Neural crest cell (in vitro differentiated cells): ENCODE measurements at places on chromosomes 4 and X. TPM values are rescaled to one million over a fixed set of nuclear protein-coding genes. Genes with fewer than 3 reads are reported as not detected.
A peak's percentile ranks its signal among the peaks of the same experiment; 100 is the strongest.

The SLITRK4 gene
- total RNA-seq, result 2.0 and 2.7 TPM in 2 replicates

DNA sequence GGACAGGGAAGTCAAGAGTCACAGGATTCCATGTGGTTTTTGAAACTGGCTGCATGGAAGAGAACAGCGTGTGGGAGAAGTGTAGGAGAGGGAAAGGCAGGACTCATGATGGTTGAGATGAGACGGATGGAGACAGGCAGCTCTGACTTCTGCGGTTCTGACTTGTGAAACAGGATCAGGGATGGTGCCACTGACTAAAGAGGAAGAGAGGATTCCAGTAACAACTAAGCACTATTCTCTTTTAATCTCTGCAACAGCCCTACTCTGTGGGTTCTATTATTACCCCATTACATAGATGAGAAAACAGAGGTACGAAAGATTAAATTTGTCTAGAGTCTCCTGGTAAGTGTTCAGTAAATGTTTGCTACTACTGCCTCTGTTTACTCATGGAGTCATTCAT lies 156.3 kb downstream of the CBR4 start:
- no peaks in the 10 kb centered on the region for H3K27me3 ChIP-seq
- DNase-seq, result no peak
- peaks cover 23% of the 10 kb centered on the region for H3K36me3 ChIP-seq
- H3K27ac ChIP-seq, result peak overlapping the region; percentile 59

The CAPN6 gene
- total RNA-seq, result 0.75 and 0.82 TPM in 2 replicates

GRCh38 chrX:38856670-38857265 lies 55.5 kb downstream of the MID1IP1 start:
- no peak for DNase-seq
- H3K36me3 ChIP-seq, result no peaks in the 10 kb centered on the region
- H3K27me3 ChIP-seq, result no peaks in the 10 kb centered on the region
- no peak overlapping the region for H3K4me3 ChIP-seq

DNA sequence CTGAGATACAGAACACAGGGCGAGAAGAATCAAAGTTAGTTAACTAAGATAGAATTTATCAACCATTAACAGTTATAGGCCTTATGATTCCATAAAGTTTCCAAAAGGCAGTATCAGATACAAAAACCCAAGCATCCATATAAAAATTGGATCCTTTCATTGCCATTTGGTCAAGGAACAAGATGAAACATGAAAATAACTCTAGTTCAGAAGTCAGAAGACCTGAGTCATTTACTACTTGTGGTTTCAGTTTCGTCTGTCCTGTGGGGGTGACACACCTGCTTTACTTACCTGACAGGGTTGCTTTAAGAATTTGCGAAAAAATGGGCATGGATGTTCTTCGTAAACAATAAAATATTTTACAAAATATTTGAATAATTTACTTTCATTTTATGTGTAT lies 130.8 kb downstream of the ANAPC10 start:
- no peaks in the 10 kb centered on the region for H3K27me3 ChIP-seq
- H3K36me3 ChIP-seq, result peaks cover 2% of the 10 kb centered on the region
- no peaks in the 10 kb centered on the region for H3K4me1 ChIP-seq
- DNase-seq, result no peak
- no peak overlapping the region for H3K27ac ChIP-seq

The PLAC8 gene
- 0.40 and 0.57 TPM in 2 replicates for total RNA-seq

The EPHA5 gene
- 0.05 and 0.07 TPM in 2 replicates for total RNA-seq

The ACE2 gene
- total RNA-seq, result not detected in 2 replicates

The SATL1 gene
- total RNA-seq, result 0.18 and 0.21 TPM in 2 replicates

The RTL9 gene
- 0.30 and 0.37 TPM in 2 replicates for total RNA-seq

DNA sequence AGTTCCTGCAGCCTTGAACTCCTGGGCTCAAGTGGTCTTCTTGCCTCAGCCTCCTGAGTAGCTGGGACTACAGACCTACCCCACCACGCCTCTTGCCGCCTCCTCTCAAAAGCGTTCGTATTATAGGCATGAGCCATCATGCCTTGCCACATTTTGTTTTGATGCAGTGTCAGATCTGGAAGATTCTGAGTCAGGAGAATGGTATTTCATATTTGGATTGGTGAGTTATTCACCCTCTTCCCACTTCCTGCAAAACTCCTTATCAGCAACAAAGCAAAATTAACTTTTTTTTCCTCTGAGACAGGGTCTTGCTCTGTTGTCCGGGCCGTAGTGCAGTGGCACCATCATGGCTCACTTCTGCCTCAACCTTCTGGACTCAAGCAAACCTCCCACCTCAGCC lies 29.6 kb downstream of the REST start:
- no peaks in the 10 kb centered on the region for H3K27me3 ChIP-seq
- H3K4me3 ChIP-seq, result no peak overlapping the region
- H3K36me3 ChIP-seq, result peaks cover 12% of the 10 kb centered on the region
- no peak for DNase-seq

The MXRA5 gene
- 1.3 TPM in 2 replicates for total RNA-seq

The TMEM144 gene
- total RNA-seq, result 1.6 and 1.8 TPM in 2 replicates

GRCh38 chrX:11111037-11111851 lies at the start of gene HCCS:
Gene HCCS, plus strand, starts transcription at chrX:11111332. Its CDS starts 729 bp downstream, at chrX:11112061.
- H3K4me1 ChIP-seq, result peaks cover 6% of the 10 kb centered on the region
- H3K27me3 ChIP-seq, result no peaks in the 10 kb centered on the region
- peak within 1 kb of the TSS; percentile 99 for H3K27ac ChIP-seq
- peaks cover 3% of the 10 kb centered on the region for H3K36me3 ChIP-seq

DNA sequence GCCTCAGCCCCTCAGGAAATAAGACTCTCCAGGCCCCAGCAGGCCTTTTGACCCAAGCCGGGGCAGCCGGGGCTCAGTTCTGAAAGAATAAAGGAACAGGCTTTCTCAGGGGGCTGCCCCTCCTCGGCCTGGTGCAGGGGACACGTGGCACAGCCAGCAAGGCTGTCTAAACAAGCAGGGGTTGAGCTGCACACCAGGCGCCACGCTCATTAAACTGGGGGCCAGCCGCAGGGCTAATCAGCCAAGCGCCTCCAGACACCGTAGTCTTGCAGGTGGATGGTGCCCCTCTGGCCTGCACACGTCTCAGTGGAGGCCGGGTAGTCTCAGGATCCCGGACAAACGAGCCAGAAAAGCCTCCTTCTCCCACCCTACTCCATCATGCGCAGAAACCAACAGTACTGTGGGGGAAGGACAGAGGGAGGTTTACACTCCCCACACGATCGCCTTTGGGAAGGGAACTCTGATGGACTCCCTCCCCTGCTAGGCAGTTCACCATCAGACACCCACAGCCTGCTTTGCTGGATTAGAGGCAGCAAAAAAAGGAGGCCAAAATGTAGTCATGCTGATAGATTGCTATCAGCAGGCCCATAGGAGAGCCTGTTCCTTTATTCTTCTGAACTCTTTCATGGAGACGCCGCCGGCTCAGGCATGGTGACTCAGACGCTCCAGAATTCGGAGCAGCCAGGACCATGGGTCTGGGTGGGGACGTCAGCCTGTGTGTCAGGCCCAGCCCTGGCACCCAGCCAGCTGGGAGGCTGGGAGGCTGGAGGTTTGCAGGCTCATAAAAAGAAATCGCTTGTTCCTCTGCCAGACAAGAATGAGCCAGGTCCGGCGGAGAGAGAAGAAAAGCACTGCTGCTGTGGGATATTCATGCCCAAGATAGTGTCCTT lies 342.4 kb downstream of the BCOR start:
- no peak for DNase-seq
- H3K4me3 ChIP-seq, result no peak overlapping the region
- H3K36me3 ChIP-seq, result no peaks in the 10 kb centered on the region
- peaks cover 22% of the 10 kb centered on the region for H3K4me1 ChIP-seq
- H3K27ac ChIP-seq, result peak overlapping the region; percentile 50

GRCh38 chrX:37746218-37746941 lies 33.5 kb upstream of the CYBB start:
- DNase-seq, result no peak
- H3K4me1 ChIP-seq, result no peaks in the 10 kb centered on the region
- no peak overlapping the region for H3K4me3 ChIP-seq
- no peaks in the 10 kb centered on the region for H3K36me3 ChIP-seq
- no peak overlapping the region for H3K27ac ChIP-seq
- H3K27me3 ChIP-seq, result no peaks in the 10 kb centered on the region

- H3K4me3 ChIP-seq, result no peak overlapping the region
- DNase-seq, result no peak
- H3K27ac ChIP-seq, result no peak overlapping the region
- H3K27me3 ChIP-seq, result peaks cover 4% of the 10 kb centered on the region
- no peaks in the 10 kb centered on the region for H3K4me1 ChIP-seq
Measured at GRCh38 chr4:8528713-8529112, 51.5 kb upstream of the GPR78 start.

The COQ2 gene
- total RNA-seq, result 19.7 and 21.9 TPM in 2 replicates

The CYBB gene
- total RNA-seq, result not detected in 2 replicates

DNA sequence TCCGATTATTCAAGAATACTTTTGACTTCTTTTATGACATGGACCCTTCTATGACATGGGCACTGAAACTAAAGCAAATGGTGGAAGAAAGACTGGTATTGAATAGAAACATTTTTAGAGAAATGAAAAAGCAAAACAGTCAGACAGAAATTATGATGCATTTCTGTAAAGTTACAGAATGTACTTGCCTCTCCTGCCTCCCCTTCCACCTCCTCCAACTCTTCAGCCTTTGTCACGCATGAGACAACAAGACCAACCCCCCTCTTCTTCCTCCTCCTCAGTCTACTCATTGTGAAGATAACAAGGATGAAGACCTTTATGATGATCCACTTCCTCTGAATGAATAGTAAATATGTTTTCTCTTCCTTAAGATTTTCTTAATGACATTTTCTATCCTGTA lies 46.3 kb upstream of the HUWE1 start:
- H3K4me1 ChIP-seq, result no peaks in the 10 kb centered on the region
- no peak overlapping the region for H3K4me3 ChIP-seq
- no peak overlapping the region for H3K27ac ChIP-seq
- no peak for DNase-seq

The SLC6A14 gene
- total RNA-seq, result not detected in 2 replicates

DNA sequence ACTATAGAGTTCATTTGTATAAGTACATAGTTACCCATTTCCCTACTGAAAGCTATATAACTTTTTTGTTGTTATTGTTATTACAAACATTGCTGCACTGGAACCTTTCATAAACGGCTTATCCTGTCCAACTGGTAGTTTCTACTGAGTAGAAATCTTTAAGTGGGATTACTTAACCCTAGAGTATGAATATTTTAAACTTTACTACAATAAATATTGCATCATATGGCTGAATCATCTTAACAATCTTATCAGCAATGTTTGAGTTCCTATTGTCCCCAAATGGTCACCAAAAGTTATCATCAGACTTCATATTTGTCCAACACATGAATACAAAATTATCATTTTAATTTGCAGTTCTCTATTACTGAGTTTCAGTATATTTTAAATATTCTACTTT lies 40.5 kb downstream of the LCORL start:
- H3K4me1 ChIP-seq, result no peaks in the 10 kb centered on the region
- peaks cover 46% of the 10 kb centered on the region for H3K36me3 ChIP-seq
- no peak for DNase-seq
- H3K4me3 ChIP-seq, result no peak overlapping the region
- no peak overlapping the region for H3K27ac ChIP-seq

- no peaks in the 10 kb centered on the region for H3K27me3 ChIP-seq
- H3K27ac ChIP-seq, result no peak overlapping the region
- no peak overlapping the region for H3K4me3 ChIP-seq
- peaks cover 38% of the 10 kb centered on the region for H3K4me1 ChIP-seq
- DNase-seq, result no peak
Measured at GRCh38 chr4:36282503-36283030, 1.2 kb downstream of the DTHD1 start.

DNA sequence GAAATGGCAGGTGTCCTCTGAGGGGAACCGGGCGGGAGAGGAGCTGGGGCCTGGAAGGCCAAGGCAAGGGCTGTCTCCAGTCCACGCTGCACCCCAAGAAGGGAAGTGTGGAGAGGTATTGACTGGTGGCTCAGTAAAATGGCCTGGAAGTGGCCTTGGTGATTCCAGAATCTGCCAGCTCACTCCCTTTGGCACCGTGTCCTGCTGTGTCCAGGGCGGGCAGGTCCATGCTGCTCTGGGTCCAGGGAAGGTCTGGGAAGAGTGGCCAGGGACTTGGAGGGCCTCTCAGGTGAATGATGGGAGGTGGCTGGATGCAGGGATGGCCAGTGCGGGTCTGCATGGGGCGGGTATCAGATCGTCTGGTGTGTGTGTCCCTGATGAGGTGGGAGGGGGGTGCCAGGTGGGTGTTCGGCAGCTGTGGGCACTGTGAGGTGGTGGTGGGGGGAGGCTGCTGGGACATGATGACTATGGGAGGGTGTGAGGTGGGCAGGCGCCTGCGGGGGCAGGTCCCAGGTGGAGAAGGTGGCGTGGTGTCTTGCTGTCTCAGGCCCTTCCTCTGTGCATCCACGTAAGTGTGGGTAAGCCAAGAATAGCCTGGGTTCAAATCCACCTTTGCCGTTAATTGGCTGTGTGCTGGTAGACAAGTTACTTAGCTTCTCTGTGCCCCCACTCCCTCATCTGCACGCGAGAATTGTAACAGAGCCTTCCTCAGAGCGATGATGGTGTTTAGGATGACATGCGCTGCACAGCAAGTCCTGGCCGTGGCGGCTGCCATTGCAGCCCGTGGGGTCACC lies 17.7 kb downstream of the RGS12 start:
- no peak overlapping the region for H3K27ac ChIP-seq
- no peak overlapping the region for H3K4me3 ChIP-seq
- H3K27me3 ChIP-seq, result no peaks in the 10 kb centered on the region
- DNase-seq, result no peak
- H3K36me3 ChIP-seq, result peaks cover 2% of the 10 kb centered on the region
- peaks cover 49% of the 10 kb centered on the region for H3K4me1 ChIP-seq

DNA sequence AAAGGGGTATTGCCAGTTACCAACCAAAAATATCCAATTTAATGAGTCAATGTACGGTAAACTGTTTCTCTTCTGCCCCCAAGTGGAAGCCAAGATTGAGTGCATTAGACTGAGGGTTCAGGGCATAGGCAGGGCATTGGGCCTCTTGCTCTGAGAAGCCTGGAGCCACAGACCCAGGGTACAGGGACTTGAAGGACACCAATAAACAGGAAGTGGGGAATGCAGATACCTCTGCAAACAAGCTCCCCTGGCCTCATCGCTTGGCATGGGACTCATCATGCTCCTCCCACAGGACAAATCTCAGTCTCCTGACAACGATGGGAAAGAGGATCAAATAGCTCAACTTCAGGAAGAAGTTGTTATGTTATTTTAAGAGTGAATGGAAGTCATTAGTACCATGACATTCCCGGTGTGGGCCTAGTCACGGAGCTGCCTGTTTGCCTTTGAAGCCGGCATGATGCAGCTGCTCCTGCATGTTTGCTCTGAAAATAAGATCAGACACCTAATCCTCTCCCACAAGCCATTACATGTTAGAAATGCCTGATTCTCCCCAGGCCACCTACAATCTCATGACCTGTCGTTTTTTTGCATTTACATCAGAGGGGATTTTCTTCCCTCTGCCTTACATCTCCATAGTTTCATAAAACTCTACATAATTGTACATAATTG lies 224.2 kb downstream of the RCHY1 start:
- no peak overlapping the region for H3K4me3 ChIP-seq
- DNase-seq, result peak; percentile 2
- no peaks in the 10 kb centered on the region for H3K4me1 ChIP-seq
- H3K27me3 ChIP-seq, result no peaks in the 10 kb centered on the region
- H3K27ac ChIP-seq, result no peak overlapping the region
- peaks cover 3% of the 10 kb centered on the region for H3K36me3 ChIP-seq

The SOX3 gene
- total RNA-seq, result 201 and 205 TPM in 2 replicates

- no peak overlapping the region for H3K4me3 ChIP-seq
- no peak overlapping the region for H3K27ac ChIP-seq
- no peaks in the 10 kb centered on the region for H3K4me1 ChIP-seq
- H3K36me3 ChIP-seq, result no peaks in the 10 kb centered on the region
- no peak for DNase-seq
Measured at GRCh38 chr4:9933956-9934355, 87.3 kb downstream of the SLC2A9 start.

The XAGE1A gene
- not detected in 2 replicates for total RNA-seq

- peaks cover 43% of the 10 kb centered on the region for H3K4me1 ChIP-seq
- no peak overlapping the region for H3K4me3 ChIP-seq
- no peak for DNase-seq
- no peak overlapping the region for H3K27ac ChIP-seq
Measured at GRCh38 chr4:142365391-142365790, 480.7 kb downstream of the INPP4B start.
